Cerebellar cortex (tissue), 1 donor: ENCODE measurements at places on chromosomes 2 and 18.

DNA sequence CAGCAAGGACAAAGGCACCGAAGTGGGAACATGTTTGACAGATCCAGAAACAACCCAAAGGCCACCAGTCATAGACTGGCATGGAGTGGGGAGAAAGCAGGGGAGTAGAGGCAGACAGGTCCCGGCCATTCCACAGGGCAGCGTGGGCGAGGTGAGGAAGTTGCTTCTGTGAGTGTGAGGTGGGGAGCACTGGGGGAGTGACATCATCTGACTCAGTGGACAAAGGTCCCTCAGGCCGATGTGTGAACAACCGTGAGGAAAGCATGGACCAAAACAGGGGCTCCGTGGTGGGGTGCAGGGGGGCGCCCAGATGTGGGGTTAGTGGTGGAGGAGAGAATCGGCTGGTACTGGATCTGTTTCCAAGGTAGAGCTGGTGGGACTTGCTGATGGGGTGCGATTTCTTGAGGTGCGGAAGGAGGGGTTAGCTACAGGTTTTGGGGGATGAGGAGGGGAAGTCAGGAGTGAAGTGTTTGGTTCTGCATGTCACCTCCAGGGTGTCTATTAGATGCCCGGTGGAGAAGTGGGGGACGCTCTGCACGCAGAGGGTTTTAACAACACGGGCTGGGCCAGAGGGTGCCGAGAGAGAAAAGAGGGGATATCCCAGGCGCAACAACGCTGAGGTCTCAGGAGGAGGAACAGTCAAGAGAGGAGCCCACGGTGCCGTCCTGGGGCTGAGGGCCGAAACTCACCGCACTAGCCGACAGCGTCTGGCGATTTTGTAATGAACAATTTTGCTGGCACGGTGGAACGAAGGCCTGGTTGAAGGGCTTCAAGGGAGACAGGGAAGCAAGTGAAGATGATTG lies 2.5 kb upstream of the SFT2D3 start:
- no peak for DNase-seq

DNA sequence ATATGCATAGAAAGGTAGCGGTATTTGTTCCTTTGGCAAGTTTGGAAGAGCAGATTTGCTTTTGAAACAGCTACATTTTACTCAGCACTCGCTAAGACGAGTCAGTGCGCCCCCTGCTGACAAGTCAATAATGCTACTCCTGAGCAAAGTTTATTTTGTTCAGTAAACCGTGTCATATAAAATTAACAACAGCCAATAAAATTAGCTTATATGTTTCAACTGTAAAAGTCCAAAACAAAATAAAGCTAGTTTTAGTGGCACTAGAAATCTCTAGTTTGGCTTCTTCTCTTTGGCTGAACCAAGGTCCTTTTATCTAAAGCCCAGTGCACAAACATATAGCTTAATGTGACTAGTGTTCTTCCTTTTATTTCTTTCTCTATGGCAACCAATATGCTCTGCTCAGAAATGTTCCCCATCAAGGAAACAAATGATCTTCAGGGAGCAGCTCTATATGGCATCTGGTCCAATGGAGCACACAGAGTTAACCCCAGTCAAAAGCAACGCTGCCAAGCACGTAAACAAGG lies 4.2 kb upstream of the POU3F3 start:
- DNase-seq: peak; percentile 78

DNA sequence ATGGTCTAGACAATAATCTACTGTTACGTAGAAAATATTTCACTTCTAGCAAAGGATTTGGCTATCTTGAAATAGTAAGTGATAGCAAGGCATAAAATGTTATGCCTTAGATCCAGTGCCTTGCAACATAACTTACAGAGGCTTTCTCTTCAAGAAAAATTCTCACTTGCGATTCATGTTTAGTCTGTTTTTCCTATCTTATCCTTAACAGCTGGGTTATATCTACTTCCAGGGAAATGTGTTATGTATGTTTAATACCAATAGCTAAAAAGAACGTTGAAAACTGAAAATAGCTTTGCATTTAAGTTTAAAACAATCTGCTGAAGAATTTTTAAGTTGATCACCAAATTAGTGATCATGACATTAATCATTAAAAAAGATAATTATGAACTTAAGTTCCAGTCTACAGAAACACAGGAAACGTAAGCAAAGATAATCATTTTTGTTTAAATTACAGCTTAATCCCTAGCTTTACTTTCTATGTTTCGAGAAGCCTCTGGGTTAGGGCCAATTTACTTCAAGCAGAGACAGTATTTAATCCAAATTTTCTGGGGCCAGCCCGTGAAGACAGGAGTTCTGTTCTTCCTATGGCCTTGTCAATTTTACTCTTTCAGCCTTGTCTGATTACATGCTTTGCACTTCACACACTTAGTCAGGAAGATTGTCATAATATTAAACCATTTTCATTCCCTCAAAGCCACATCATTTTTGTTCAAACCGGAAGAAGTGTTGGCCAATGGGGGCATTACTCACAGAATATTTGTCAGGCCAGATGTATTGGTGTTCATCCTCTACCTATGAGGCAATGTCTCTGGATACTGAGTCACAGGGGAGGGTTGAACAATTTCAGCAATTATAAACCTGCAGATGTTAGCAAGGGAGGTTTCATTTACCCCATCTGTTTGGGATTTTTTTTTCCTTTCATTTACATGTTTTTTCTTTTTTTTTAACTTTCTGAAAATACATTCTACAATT lies 1132.9 kb upstream of the ZEB2 start:
- DNase-seq: no peak

DNA sequence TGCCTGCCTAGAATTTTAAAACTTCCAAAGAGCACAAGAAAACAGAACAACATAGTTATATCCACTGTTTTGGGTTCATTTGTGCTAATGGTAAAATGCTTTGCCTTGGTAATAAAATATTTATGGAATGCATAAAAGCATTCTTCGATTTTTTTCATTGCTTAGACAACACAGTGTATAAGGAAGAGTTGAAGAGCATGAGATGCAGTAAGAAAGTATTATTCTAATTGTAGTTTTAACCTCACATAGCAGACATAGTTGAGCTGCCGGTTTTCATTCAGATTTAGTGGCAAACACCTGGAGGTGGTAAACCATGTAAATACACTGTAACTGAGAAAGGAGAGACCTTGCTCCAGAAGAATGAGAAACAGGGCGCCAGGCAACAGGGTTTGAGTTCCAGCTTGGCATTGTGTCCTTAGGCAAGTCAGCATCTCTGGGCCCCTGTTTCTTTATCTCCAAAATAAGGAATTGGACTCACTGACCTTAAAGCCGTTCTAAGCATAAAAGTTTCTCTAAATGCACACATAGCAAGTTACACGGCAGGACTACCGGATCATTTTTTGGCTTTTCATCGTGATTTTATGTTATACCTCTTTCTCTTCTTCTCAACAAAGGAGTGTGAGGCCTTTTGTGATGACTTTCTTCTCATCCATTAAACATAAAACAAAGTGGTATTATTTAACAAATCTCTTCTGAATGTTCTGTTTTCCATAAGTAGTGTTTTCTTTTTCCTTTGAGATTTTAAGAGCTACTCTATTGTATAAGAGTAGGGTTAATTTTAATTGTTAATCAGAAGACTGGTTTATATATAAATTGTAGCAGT lies 7.9 kb downstream of the UGP2 start:
- DNase-seq: no peak

DNA sequence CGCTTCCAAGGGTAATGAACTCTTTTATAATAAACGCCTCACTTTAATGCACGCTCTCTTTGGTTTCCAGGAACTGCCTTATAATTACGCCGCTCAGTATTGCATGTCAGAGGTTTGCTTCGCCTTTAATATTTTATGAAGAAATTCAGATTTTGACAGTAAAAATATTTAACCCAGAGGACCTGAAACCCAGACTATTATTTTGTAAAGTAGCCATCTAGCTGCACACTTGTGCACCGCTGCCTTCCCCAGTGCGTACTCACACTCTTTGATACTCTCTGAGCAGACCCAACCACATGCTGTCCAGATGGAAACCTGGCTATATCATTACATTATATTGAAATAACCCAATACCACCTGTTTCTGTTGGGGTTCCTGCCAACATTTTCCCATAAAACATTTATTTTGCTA lies 270.1 kb downstream of the C1D start:
- no peak for DNase-seq

DNA sequence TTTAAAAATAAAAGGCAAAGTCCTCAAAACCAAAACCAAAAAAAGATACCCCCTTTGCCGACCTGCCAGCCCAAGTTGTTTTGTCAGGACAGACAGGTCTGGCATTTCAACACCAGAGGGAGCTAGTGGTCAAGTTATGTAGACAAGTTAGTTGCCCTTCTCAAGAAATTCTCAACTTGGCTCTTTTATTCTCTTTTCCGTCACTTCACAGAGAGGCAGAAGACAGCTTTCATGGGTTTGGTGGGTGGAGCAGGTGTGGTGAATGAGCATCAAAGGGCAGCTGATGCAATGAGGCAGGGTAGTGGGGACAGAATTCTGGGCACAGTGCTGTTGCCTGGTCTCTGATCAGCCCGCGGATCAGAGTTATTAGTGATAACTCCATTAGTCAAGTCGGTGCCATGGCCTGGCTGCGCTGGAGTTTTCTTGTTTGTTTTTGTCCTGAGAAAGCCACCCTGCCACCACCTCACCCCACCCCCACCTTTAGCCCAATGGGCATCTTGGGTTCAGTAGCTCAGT lies 303.7 kb upstream of the EPAS1 start:
- DNase-seq: peak; percentile 69

- peak; percentile 85 for DNase-seq
Observed at GRCh38 chr18:46148810-46149209, 44.6 kb downstream of the HAUS1 start.

- no peak for DNase-seq
Observed at GRCh38 chr18:13374096-13374467, 155.5 kb downstream of the LDLRAD4 start.

- DNase-seq: no peak
Observed at GRCh38 chr2:69644506-69644979, 1.0 kb upstream of the AAK1 start.

GRCh38 chr2:171447675-171448074 lies 13.6 kb downstream of the DCAF17 start:
- no peak for DNase-seq
